Keratinocyte (primary cell): ENCODE measurements at places on chromosomes 3 and 15. TPM values are rescaled to one million over a fixed set of nuclear protein-coding genes. Genes with fewer than 3 reads are reported as not detected.

GPR149 gene
- polyA plus RNA-seq: not detected in 3 replicates

PYGO1 gene
- 1.5 to 2.2 TPM (median 2.0 TPM) in 3 replicates for polyA plus RNA-seq

ANKUB1 gene
- polyA plus RNA-seq: 0.45 to 0.77 TPM (median 0.66 TPM) in 3 replicates

CXCR6 gene
- not detected in 3 replicates for polyA plus RNA-seq

TTLL13 gene
- 0.05 to 0.09 TPM (median 0.07 TPM) in 3 replicates for polyA plus RNA-seq

ARGFX gene
- not detected in 3 replicates for polyA plus RNA-seq

TGM5 gene
- 0.07 to 0.23 TPM in 2 of 3 replicates, not detected in the other for polyA plus RNA-seq

SYNM gene
- polyA plus RNA-seq: 0.04 to 0.10 TPM (median 0.09 TPM) in 3 replicates

MAP1A gene
- polyA plus RNA-seq: 0.13 to 0.18 TPM (median 0.14 TPM) in 3 replicates

DNA sequence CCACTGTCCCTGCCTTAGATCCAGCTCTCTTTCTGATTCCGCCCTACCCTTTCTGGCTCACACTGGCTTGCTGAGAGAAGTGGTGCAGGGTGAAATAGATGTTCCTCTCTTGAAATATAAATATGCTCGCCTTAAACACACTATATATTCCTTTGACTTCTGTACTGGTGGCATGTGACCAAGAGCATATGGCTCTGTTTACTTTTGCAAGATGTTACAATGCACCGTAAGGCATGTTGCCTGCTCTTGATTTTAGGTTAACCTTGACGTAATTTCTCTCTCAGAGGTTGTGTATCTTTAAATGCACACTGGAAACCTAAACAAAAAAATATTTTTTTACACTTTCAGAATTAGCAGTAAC is 749 bp downstream of the RSRC1 start:
- peak overlapping the region; percentile 84 for H3K27ac ChIP-seq
- H3K4me3 ChIP-seq: peak overlapping the region; percentile 97
- DNase-seq: no peak
- peaks cover 35% of the 10 kb centered on the region for H3K27me3 ChIP-seq
- peaks cover 3% of the 10 kb centered on the region for H3K4me1 ChIP-seq

- H3K27me3 ChIP-seq: no peaks in the 10 kb centered on the region
- peaks cover 15% of the 10 kb centered on the region for H3K36me3 ChIP-seq
- no peak for DNase-seq
- H3K4me1 ChIP-seq: peaks cover 13% of the 10 kb centered on the region
- H3K27ac ChIP-seq: no peak overlapping the region
Measured at GRCh38 chr3:123568875-123569274, 16.0 kb downstream of the HACD2 start.

DNA sequence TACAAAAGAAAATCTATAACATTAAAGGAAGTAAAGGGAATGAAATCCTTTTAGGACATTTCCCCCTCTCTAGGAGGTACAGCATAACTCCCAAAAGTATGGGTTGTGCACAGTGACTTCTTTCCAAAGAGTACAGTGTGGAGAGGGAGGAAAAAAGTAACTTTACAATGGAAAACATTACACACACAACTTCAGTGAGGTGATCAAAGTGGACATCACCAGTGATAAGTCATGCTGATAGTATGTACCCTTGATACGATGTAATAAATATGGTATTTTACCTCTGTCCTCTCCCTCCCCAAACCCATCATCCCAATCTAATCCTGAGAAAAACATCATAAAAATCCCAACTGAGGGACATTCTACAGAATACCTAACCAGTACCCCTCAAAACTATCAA is 10.8 kb downstream of the PLD1 start:
- DNase-seq: no peak
- H3K36me3 ChIP-seq: no peaks in the 10 kb centered on the region
- peak overlapping the region; percentile 17 for H3K27ac ChIP-seq

DNA sequence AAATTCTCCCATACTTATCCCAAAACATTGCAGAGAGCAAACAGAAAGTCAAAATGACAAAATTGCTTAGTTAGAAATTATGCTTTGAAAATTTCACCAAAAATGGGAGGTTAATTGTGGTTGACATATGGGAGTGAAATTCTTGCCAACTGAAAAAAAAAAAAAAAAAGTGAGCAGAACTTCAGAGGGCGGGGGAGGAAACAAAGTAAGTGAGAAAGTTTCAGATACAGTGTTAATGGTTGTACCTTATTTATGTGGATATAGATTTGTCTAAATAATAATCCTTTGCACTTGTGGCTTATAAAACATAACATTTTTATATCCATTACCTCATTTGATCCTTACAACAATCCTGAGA is 91.5 kb upstream of the RAP2B start:
- H3K36me3 ChIP-seq: no peaks in the 10 kb centered on the region
- H3K27ac ChIP-seq: no peak overlapping the region
- H3K4me1 ChIP-seq: peaks cover 4% of the 10 kb centered on the region
- no peak for DNase-seq
- H3K27me3 ChIP-seq: no peaks in the 10 kb centered on the region

GRCh38 chr3:40130721-40131120 is 178.8 kb upstream of the EIF1B start:
- no peak for DNase-seq
- no peaks in the 10 kb centered on the region for H3K36me3 ChIP-seq
- no peak overlapping the region for H3K4me3 ChIP-seq

- H3K27ac ChIP-seq: peak overlapping the region; percentile 92
- no peaks in the 10 kb centered on the region for H3K36me3 ChIP-seq
- no peaks in the 10 kb centered on the region for H3K27me3 ChIP-seq
Measured at GRCh38 chr3:84109911-84110310, 848.9 kb upstream of the CADM2 start.

- no peak overlapping the region for H3K4me3 ChIP-seq
- no peak overlapping the region for H3K27ac ChIP-seq
- no peaks in the 10 kb centered on the region for H3K36me3 ChIP-seq
- DNase-seq: no peak
Measured at GRCh38 chr15:68695061-68695595, 116.3 kb downstream of the CORO2B start.

GRCh38 chr3:47669026-47669749 is 90.5 kb upstream of the CSPG5 start:
- no peaks in the 10 kb centered on the region for H3K27me3 ChIP-seq
- no peak for DNase-seq
- H3K4me1 ChIP-seq: no peaks in the 10 kb centered on the region
- H3K4me3 ChIP-seq: no peak overlapping the region

GRCh38 chr3:44568561-44568960 is 13.6 kb downstream of the ZKSCAN7 start:
- peaks cover 2% of the 10 kb centered on the region for H3K36me3 ChIP-seq
- H3K4me1 ChIP-seq: no peaks in the 10 kb centered on the region
- H3K4me3 ChIP-seq: no peak overlapping the region
- no peaks in the 10 kb centered on the region for H3K27me3 ChIP-seq
- no peak for DNase-seq

- no peak overlapping the region for H3K27ac ChIP-seq
- H3K4me3 ChIP-seq: no peak overlapping the region
- DNase-seq: no peak
- H3K36me3 ChIP-seq: no peaks in the 10 kb centered on the region
Measured at GRCh38 chr15:70633991-70634390, 129.4 kb downstream of the UACA start.

GRCh38 chr15:35170207-35170606 is 85.1 kb upstream of the NANOGP8 start:
- DNase-seq: no peak
- no peaks in the 10 kb centered on the region for H3K27me3 ChIP-seq
- no peaks in the 10 kb centered on the region for H3K4me1 ChIP-seq
- H3K27ac ChIP-seq: no peak overlapping the region
